T-helper 2 cell (primary cell): ENCODE measurements at places on chromosomes 2 and 18.

DNA sequence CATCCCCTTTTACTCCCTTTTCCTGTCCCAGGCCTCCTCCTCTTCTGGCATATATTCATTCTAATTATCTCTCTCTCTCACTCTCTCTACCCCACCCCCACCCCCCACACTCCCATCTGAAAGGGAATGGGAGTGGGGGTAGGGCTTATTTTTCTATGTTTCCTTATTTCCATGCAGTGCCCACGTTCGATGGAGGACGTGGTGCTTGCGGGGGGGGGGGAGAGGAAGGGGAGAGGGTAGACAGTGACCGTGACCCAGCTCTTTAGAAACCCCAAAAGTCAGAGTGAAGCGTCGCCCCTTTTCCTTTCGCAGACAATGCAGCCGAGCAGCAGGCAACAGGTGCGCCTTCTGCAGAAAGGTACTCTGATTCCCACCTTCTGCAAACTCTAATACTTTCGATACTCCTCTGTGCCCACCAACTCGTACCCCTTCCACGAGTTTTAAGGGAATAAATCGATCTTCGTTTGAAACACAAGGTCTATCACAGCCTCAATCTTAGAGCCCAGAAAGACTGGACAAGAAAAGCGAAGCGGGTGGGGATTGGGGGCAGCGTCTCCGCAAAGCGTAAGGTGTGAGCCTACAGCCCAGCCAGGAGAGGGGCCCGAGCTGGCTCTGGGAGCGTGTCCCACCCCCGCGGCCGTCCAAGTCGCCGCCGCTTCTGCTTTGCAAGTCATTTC, 891 bp upstream of the NR4A2 start:
- DNase-seq = no peak

GRCh38 chr2:23387845-23388244, 2.9 kb downstream of the KLHL29 start:
- DNase-seq = no peak

DNA sequence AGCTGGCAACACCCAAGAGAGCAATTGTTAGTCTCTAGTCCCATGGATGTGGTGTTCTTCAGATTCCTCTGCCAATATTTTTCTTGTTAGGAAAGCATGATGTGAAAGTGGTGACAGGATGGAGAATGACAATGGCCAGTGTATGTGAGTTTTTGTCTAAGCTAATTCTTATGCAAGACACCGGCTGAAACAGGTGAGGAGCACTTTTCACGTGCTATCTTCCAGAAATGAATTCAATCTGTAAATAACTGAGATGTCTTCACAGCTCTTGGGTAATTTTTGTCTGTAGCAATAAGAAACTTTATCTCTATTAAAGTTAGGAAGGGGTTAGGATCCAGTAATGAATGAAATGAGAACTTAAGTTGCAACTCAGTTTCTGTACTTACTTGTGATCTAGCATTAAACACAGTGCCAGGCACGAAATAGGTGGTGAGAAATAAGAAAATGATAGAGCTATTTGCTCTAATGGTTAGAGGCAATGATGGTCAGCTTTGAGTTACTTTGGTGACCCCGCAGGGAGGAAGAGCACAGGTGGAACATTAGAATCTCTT, 676 bp upstream of the AGPS start:
- no peak for DNase-seq

GRCh38 chr18:48479531-48479930, 59.3 kb upstream of the CTIF start:
- DNase-seq = no peak
